ENCODE measurements at places on chromosomes 2 and 18.

DNA sequence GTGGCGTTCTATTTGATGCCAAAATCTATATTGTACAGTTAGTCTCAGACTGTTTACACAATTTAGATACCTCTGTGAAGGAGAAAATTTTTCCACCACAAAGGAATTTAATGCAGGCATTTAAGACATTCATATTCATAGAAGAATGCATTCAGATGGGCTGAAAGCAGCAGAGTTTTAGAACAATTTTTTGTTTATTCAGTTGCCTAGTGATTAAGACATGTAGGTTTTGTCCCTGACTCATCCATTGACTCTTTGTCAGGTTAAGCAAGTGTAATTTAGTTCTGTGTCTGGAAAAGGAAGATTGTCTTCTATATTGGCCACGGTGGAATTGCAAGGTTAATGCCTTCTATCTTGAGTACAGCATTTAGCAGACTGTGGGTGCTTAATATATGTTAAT, 515.0 kb downstream of the PARD3B start:
- DNase-seq = no peak

DNA sequence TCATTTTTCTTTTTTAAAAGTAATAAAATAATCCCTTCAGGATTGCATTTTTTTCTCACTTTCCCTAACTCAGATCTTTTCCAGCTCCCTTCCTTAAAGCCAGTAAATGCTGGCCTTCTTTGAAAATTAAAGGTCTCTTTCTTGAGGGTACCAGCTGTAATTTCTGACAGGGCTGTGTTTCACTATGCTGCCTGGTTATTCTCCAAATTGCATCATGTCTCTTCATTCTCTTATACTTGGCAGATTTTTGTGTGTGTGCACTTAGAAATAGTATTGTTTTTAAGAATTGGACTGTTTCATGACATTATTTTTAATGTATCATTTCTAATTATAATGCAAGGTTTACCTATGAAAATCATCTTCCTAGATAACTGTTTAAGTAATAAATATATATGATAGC, 72.0 kb upstream of the EPB41L5 start:
- DNase-seq = no peak

DNA sequence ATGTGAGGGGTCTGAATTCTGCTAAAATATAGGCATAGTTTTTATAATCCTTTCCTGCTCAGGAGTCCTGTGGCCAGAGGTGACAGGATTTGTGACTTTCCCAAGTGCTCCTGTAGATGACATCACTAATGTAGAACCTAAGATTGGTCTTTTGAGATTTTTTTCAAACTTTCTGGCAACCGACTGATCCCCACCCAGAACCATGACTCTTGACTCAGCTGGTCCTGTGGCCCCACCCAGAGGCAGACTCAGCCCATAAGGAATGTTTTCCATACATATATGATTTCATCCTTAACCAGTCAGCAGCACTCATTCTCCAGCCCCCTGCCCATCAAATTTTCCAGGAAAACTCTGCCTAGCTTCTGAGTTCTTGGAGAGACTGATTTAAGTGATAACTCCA, 46.8 kb downstream of the COMMD1 start:
- DNase-seq = no peak

GRCh38 chr2:228866781-228867180, 404.3 kb downstream of the PID1 start:
- DNase-seq = no peak

DNA sequence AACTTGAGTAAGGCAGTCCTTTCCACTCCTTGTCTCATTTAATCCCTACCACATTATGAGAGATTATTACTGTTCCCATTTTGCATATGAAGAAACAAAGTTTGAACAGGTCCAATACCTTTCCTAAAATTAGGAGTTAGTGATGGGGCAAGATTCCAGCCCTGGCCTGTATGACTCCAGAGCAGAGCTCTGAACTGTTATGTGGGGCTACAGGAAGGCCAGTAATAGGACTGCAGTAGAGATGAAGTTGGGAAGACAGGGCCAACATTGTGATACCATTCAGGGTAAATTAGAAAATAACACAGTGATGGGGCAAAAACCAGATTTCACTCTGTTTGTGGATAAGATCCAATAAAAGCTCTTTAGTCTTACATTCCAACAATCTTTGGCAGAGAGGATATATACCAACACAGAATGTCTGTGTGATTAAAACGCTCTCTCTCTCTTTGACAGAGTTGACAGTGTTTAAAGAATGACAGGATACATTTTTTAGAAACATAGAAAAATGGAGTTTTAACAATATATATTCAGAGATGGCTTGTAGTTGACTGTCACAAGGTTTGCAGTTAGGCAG, 22.7 kb downstream of the KATNAL2 start:
- no peak for DNase-seq

DNA sequence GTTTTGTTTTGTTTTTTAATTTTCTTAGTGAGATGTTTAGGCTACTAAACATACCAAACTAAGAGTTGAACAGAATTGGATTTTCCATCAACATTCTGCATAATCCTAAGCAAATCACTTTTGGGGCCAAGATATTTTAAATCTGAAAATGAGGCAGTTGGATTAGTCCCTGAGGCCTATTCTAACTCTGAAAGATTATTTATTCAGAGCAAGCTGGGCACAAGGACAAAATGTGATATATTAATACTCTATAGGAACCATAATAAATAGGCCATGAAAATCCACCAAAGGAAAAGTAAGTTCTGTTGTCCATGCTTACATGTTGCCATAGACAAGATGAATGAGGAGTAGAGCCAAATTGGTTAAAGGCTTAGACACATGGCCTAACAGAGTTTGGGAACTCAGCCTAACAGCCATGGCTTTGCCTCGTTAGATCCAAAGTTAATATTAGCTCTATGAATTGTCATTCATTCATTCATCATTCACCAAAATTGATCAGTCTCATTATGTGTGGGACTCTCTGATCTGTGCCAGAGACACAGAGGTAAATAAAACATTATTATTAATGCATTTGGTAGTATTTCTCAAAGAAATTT, 183.5 kb downstream of the SCG2 start:
- DNase-seq = no peak
